ENCODE measurements at places on chromosomes 12 and 14. TPM values are rescaled to one million over a fixed set of nuclear protein-coding genes. Genes with fewer than 3 reads are reported as not detected.

Gene SIRT4
- 2.3 TPM for total RNA-seq

Gene APEX1
- total RNA-seq = 138 TPM

- no peak for DNase-seq
Observed at GRCh38 chr12:7175493-7175892, 14.0 kb upstream of the PEX5 start.

GRCh38 chr12:121595520-121595919, 14.7 kb upstream of the KDM2B start:
- no peak for DNase-seq

DNA sequence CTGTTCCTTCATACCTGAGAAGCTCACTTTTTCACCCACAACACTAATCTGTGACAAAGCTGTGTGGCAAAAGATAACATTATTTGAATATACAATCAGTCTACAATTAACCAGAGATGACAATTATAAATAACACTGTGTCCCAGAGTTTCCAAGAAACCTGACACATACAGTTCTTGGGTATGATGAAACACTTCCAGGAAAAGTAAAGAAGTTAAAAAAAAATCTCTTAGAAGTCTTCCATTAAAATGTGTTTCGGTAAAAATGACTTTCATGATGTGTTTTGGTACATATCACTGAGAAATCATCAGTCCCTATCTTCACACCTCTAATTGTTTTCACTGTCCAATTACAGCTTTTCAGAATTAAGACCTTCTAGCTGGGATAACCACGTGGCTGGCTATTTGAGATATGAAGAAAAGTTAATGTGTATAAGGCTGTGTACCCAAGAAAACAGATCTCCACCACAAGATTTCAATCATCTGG, 390.2 kb downstream of the SOX5 start:
- DNase-seq = no peak

Gene KLHL33
- 0.20 TPM for total RNA-seq

GRCh38 chr12:71060426-71060825, 97.4 kb downstream of the TSPAN8 start:
- DNase-seq = no peak

GRCh38 chr12:9673404-9674225, 4.1 kb downstream of the CLEC2D start:
- peak; percentile 66 for DNase-seq

Gene GDF11
- 10.0 TPM for total RNA-seq

- no peak for DNase-seq
Observed at GRCh38 chr12:121903202-121903601, 14.6 kb downstream of the PSMD9 start.

- DNase-seq = no peak
Observed at GRCh38 chr14:102557434-102558226, 34.8 kb upstream of the RCOR1 start.

DNA sequence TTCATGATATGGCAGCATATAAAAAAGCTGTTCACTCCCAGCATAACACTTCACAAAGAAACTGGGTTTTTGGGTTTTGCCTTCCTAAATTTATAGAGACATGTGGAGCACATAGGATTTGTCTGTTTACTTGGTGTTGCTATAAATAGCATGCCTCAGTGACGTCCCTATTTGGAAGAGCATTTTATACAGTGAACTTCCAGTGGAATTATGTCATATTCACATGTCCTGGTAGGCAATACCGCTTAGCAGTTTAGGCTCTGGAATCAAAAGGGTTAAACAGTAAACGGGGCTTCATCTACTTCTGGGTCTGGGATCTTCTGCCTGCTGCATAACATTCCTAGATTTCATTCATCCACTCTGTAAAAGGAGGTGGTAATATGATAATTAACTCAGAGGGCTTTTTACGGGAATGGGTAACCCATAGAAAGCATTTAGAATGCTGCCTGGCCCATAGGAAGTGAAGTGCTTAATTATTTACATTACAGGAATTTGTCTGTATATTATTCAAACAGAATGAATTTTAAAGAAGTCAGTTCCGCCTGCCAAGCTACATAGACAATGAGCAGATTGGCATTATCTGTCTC, 396.1 kb downstream of the TMTC2 start:
- peak; percentile 19 for DNase-seq

GRCh38 chr12:64884728-64885127, 60.3 kb downstream of the TBC1D30 start:
- no peak for DNase-seq

DNA sequence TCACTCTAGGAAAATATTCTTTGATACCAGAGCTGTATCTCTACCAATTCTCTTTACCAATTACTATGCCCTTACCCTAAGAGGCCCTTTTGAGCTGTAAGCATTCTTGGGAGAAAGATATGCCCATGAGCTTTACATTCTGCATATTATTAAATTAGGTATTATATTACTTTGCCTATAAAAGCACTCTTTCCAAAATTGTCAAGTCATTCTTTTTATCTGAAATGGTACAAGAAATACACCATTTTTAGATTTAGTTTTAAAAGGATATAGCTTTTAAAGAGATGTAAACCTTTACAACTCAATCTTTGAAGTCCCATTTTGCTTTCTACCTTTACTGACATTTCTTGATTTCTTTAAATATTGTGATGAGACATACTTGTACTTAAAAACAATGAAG, 343.5 kb downstream of the C12orf50 start:
- DNase-seq = no peak

DNA sequence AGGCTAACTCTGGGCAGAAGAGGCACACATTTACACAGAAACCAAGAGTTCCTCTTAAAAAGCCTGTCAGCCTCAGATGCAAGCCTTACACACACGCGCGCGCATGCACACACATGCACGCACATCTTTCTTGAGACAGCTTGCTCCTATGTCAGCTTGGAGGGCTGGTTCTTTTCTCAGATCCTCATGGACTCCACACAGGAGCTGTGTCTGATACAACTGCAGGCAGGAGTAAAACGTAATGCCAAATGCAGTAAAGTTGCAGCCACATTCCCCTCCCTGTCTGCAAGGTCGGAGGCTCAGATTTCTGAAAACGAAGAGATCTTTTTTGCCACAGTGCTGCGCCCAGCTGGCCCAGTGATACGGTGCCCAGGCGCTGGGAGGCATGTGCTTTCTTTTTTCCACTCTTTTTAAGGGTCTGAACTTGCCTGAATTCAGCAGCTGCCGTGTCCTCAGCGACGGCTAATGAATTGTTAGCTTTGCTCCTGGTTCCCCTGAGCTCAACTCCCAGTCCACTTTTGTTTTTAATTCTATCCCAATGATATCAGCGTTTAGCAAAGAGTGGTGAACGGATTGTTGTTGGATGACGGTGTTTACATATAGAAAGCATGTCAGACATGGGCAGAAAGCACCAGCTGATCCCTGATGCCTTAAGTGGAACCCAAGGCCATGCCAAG, 72.9 kb upstream of the FOXN3 start:
- DNase-seq = no peak

GRCh38 chr12:2179953-2180736, 127.4 kb downstream of the CACNA1C start:
- peak; percentile 52 for DNase-seq

GRCh38 chr12:25730489-25731349, 177.6 kb upstream of the LMNTD1 start:
- no peak for DNase-seq

DNA sequence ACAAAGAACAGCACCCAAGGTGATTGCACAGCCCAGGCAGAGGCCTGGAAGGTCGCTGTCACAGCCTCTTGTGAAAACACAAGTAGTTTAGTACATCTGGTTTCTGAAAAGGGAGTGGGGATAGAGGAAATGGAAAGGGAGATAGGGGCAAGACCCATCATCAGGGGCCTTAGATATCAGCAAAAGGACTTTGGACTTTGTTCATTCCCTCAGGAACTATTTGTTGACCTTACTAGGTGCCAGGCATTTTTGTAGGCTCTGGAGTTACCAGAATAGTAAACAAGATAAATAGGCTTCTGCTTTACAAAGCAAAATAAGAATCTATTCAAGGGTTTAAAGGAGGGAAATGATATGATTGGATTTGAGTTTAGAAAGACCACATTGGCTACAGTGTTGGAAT, 199.4 kb upstream of the CDKN3 start:
- no peak for DNase-seq

Gene SMIM10L1
- total RNA-seq = 9.5 TPM

Gene PAX9
- 0.35 TPM for total RNA-seq

Gene IFT81
- 13.2 TPM for total RNA-seq

GRCh38 chr12:24256684-24257083, 307.2 kb upstream of the SOX5 start:
- DNase-seq = no peak

GRCh38 chr12:19431407-19432308, 7.6 kb upstream of the AEBP2 start:
- no peak for DNase-seq

DNA sequence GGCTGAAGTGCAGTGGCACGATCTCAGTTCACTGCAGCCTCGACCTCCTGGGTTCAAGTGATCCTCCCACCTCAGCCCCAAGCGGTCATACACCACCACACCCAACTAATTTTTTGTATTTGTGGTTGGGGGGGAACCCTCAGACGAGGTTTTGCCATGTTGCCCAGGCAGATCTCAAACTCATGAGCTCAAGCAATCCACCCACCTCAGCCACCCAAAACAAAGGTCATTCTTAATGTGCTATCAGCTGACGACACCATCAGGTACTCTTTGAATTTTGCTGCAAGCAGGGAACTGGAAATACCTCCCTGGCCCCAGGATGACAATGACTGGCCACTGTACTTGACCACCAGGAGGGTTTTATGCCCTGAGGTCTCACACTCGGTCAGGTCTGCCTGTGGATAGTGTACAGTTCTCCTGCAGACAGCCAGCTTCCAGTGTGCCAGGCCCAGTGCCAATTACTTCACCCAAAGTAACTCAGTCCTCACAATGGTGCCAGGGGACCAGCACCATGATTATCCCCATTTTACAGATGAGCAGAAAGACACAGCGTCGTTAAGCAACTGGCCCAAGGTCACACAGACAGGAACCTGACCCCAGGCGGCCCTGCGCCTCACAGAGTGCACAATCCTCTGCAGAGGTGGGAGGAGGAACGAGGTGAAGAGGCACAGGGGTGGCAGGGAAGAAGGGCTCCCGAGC, 42.9 kb downstream of the ITPK1 start:
- DNase-seq = no peak

Gene VIPAS39
- 16.3 TPM for total RNA-seq

GRCh38 chr14:93878212-93878611, 48.9 kb upstream of the FAM181A start:
- DNase-seq = no peak

Gene RPGRIP1
- total RNA-seq = 1.3 TPM

Gene C12orf43
- 11.9 TPM for total RNA-seq

Gene BCL2L14
- 0.65 TPM for total RNA-seq

GRCh38 chr12:80411787-80412186, 32.2 kb upstream of the PTPRQ start:
- no peak for DNase-seq

Gene ACOT6
- total RNA-seq = not detected

DNA sequence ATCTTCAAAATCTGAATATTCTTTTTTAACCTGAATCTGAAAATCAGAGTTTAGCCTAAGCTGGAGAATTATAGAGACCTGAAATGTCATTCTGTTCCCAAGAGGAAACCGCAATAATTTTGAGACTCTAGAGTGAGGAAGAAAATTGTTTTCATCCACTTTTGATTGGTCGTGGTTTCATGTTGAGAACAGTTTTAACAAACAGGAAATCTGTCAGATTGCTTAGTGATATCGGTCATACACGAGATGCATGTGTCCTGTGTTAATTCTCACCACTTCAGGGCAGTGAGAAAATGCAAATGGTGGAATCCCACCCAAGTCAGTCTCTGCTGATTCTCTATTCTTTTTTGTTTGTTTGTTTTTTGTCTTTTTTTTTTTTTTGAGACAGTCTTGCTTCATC, 1498.5 kb upstream of the TMEM132C start:
- DNase-seq = no peak

Gene PGAM5
- total RNA-seq = 37.4 TPM

DNA sequence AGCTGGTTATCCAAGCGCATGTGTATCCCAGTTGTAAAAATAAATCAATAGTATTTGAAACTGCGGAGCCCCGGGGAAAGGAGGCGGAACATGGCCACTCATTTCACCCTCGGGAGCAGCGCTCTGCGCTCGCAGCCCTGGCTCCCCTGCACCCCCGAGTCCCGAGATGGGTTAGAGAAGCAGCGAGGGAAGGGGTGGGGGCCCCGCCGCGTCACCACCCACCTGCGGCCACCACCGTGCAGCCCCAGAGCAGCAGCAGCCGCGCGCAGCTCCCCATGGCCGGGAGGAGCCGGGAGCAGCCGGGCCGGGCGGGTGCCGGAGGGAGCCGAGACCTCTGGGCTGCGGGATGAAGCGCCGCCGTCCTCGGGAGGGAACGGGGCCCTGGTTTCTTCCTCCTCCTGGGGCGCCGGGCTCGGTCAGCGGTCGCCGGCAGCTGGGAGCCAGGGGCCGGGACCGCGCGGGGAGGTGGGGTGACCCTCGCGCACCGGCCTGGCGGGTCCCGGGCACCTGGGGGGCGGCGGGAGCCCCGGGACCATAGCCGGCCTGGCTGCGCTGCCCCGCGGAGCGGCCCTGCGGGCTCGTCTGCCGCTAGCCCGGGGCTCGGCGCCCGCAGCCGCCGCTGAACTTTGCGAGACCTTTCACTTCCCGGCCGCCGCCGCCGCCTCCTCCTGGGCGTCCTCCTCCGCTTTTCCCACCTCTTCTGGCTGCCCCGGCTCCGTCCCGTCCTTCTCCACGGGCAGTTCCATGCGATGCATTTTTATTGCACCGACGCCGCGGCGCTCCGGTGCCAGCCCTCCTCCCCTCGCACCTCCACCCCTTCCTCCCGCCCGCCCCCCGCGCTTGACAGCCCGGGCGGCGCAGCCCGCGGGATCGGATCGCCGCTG, at the start of gene NTN4:
Gene NTN4 (minus strand): TSS at position 732 of the 884 bp plus-strand sequence. CDS start 455 bp downstream, at position 277.
- peak; percentile 26 for DNase-seq

Gene C12orf75
- 17.0 TPM for total RNA-seq

GRCh38 chr12:48954841-48955501, 2.3 kb downstream of the ARF3 start:
- DNase-seq = no peak

DNA sequence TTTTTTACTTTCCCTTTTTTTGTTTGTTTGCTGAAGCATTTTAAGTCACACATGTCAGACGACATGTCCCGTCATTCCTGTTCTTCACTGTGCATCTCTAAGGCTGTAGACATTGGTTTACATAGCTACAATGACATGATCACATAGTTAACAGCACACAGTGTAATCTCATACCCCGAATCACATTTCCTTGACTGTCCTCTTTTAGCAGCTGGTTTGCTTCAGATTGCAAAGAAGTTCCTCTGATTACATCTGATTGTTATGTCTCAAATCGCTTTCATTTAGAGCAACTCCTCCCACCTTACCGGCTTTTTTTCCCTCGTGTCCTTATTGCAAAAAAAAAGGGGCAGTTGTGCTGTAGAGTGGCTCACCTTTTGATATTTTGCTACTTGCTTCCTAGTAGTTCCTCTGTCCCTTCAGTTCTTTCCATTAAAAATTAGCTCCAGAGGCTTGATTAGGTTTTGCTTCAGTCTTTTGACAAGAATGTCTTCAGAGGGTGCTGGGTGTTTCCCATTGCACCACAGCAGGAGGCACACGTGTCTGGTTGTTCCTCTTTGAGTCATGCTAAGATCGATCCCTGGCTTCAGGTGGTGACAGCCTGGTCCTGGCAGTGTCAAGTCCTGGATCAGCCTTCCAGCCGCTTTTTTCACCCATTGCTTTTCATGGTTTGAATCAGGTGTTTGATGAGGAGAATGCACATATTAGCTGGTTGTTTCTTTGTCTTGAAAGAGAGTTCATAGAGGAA, 35.0 kb downstream of the ZNF664 start:
- DNase-seq = no peak
